ENCODE measurements at places on chromosomes 1 and 21.
A peak's percentile ranks its signal among the peaks of the same experiment; 100 is the strongest.

GRCh38 chr1:204989266-204990058, 53.5 kb upstream of the CNTN2 start:
- DNase-seq: peak; percentile 88
- no peak overlapping the region for H3K4me3 ChIP-seq
- H3K4me1 ChIP-seq: peaks cover 12% of the 10 kb centered on the region
- H3K36me3 ChIP-seq: no peaks in the 10 kb centered on the region
- H3K27ac ChIP-seq: no peak overlapping the region
- H3K27me3 ChIP-seq: peaks cover 40% of the 10 kb centered on the region

GRCh38 chr1:9293533-9294404, 1.1 kb downstream of the SPSB1 start:
- peaks cover 54% of the 10 kb centered on the region for H3K4me1 ChIP-seq
- no peak for DNase-seq
- no peak overlapping the region for H3K4me3 ChIP-seq

DNA sequence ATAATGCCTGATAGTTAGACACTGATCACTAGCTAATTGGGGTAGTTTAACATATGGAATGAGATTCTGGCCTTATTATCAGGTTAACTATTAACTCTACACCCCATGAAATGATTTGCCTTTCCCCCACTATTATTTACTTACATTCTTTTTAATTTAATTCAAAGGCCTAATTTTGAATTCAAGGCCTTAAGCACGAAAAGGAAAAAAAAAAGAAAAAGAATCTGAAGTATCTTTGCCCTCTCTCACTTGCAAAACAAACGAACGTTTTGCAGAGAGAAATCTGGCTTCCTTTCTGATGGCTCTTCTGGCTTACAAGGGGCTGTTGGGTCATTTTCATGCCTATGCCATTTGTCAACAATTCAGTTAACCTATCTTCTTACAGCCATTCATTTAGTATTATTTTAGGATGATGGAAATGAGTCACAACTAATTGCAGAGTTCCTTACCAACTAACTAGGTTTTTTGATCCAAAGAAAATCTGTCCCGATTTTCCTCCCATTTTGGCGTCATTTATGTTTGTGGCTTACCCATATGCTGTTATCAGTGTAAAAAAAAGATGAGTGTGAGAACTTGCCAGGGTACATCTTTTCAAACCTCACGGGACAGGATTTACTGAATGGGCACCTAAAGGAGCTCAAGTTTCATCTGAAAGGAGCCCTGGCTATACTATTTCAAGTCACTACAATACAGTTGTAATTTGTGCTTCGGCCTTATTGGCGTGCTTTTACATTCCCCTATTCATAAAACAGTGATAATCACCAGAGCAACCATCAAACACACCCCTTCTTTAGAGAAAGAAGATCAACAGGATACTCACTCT, 1.9 kb upstream of the ERRFI1 start:
- H3K4me1 ChIP-seq: peaks cover 57% of the 10 kb centered on the region
- H3K36me3 ChIP-seq: peaks cover 5% of the 10 kb centered on the region
- H3K27me3 ChIP-seq: no peaks in the 10 kb centered on the region
- peak overlapping the region; percentile 96 for H3K27ac ChIP-seq

DNA sequence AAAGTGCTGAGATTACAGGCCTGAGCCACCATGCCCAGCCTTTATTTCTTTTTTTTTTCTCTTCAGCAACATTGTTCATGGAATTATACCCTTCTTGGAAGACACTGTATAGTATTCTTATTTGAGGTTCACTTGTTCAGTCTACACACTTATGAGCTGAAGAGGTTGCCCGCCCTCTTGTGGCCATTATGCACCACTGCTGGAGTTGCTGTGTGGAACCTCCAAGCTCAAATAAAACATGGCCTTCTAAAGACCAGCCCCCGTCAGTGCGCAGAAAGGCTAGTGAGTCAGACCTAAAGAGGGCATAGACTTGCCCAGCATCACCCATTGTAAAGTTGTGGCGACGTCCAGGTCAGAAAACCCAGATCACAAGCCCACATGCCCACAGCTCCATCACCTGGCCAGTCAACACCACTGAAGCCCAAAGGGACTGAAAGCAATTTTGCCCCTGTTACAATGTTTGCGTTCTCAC, 20.4 kb downstream of the LURAP1 start:
- peaks cover 5% of the 10 kb centered on the region for H3K4me1 ChIP-seq
- no peak for DNase-seq
- peaks cover 5% of the 10 kb centered on the region for H3K36me3 ChIP-seq
- H3K27ac ChIP-seq: no peak overlapping the region
- no peaks in the 10 kb centered on the region for H3K27me3 ChIP-seq

GRCh38 chr1:150683914-150684313, 13.0 kb downstream of the GOLPH3L start:
- no peak for DNase-seq
- H3K4me1 ChIP-seq: no peaks in the 10 kb centered on the region
- no peaks in the 10 kb centered on the region for H3K27me3 ChIP-seq

DNA sequence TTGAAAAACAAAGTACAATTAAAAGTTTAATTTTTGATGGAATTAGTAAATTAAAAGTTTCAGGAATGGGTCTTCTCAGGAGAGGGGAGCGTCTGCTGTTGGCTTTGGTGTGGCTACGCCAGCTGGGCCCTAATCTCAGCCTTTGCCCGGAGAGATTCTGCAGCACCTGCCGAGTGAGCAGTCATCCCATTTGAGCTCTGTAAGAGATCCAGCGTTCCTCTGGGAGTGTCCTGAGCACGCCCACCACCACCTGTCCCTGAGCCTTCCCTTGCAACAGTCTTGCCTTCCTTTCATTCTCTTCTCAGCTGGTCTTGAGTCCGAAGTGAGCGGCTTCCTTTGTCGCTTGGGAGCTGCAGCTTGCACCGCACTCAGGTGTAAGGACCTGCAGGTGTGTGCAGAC, 263.1 kb downstream of the CAMTA1 start:
- peaks cover 11% of the 10 kb centered on the region for H3K4me1 ChIP-seq
- H3K4me3 ChIP-seq: no peak overlapping the region
- H3K27me3 ChIP-seq: peaks cover 25% of the 10 kb centered on the region
- H3K36me3 ChIP-seq: no peaks in the 10 kb centered on the region
- H3K27ac ChIP-seq: no peak overlapping the region

DNA sequence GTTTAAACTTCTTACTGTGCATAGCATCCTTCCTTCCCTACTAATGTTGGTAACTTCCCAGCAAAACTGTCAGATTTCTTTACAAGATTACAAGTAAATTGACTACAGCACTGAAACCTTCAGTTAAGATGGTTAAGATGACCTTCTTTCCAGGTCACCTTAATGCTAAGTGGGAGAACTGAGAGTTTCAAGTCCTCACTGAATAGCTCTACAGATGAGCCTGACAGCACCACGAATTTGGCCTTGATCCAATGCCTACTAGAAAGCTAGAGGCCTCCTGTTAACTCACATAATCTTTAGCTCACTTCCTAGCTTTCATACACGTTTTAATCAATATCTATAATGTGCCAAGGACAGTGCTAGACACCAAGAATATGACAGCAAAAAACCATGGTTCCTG, 276.0 kb upstream of the PLD5 start:
- H3K4me3 ChIP-seq: no peak overlapping the region
- no peaks in the 10 kb centered on the region for H3K36me3 ChIP-seq
- no peaks in the 10 kb centered on the region for H3K27me3 ChIP-seq
- DNase-seq: no peak

DNA sequence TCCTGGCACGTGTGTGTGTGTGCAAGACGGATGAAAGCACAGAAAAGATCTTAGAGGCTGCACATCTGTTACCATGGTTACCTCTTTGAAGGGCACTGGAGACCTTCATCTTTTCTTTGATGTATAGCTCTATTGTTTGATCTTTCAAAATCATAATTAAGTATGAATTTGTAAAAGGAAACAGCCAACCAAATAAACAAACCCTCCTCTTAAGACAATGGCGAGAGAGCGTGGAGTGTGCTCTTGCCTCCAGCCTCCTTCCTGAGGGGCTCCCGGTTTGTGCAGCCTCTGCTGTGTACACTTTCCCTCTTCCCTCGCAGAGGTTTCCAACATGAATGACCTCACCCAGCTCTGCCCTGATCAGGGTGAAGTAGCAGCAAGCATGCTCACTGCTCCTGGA, 27.9 kb downstream of the CACNA1S start:
- H3K4me3 ChIP-seq: no peak overlapping the region
- no peaks in the 10 kb centered on the region for H3K4me1 ChIP-seq
- DNase-seq: no peak
- H3K27ac ChIP-seq: no peak overlapping the region

GRCh38 chr1:76759171-76759860, 108.0 kb upstream of the ST6GALNAC5 start:
- H3K4me1 ChIP-seq: no peaks in the 10 kb centered on the region
- no peaks in the 10 kb centered on the region for H3K36me3 ChIP-seq
- no peak overlapping the region for H3K27ac ChIP-seq
- no peak overlapping the region for H3K4me3 ChIP-seq
- H3K27me3 ChIP-seq: peaks cover 17% of the 10 kb centered on the region

GRCh38 chr21:21969211-21969610, 971.0 kb downstream of the NCAM2 start:
- DNase-seq: no peak
- H3K4me3 ChIP-seq: no peak overlapping the region
- H3K27ac ChIP-seq: no peak overlapping the region
- no peaks in the 10 kb centered on the region for H3K27me3 ChIP-seq
- H3K4me1 ChIP-seq: peaks cover 30% of the 10 kb centered on the region

GRCh38 chr1:96581772-96582171, 139.8 kb upstream of the PTBP2 start:
- H3K4me3 ChIP-seq: no peak overlapping the region
- no peaks in the 10 kb centered on the region for H3K27me3 ChIP-seq
- H3K36me3 ChIP-seq: no peaks in the 10 kb centered on the region
- H3K27ac ChIP-seq: no peak overlapping the region
- H3K4me1 ChIP-seq: peaks cover 3% of the 10 kb centered on the region

- H3K4me1 ChIP-seq: peaks cover 17% of the 10 kb centered on the region
- no peak overlapping the region for H3K27ac ChIP-seq
- H3K27me3 ChIP-seq: no peaks in the 10 kb centered on the region
- peaks cover 3% of the 10 kb centered on the region for H3K36me3 ChIP-seq
- DNase-seq: no peak
These were observed 24.7 kb upstream of the ARTN start for GRCh38 chr1:43908858-43909257.

DNA sequence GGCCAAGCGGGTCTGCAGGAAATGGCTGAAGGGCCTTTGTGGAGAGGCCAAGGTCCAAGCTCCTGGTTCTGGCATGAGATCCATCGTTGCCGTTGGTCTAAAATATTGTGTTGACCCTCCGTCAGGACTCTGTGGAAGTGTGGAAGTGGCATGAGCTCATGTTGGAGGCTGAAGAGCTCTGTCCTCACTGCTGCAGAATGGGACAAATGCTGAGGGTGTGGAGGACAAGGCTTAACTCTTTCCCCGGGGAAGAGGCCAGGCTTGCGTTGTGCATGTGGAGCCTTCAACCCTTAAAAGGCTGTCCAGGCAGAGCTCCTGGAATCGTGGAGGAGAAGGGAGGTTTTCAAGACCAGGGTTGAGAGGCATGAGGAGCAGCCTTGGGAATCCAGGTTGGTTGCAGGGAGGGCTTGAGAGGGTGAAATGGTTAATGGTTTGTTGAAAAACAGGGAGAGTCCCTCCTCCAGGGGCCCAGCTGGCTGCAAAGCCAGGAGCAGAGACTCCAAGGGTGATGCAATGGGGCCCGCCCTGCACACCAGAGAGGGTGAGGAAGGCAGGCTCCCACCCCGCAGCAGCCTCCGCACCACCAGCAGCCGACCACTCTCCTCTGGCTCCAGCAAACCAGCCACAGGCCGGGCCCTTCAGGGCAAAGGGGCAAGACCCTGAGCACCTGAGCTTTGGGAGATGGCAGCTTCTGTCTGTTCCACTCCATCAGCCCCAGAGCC, 6.7 kb upstream of the AHCYL1 start:
- H3K36me3 ChIP-seq: no peaks in the 10 kb centered on the region
- no peak for DNase-seq
- H3K27ac ChIP-seq: no peak overlapping the region
- no peak overlapping the region for H3K4me3 ChIP-seq
- H3K4me1 ChIP-seq: peaks cover 44% of the 10 kb centered on the region
- no peaks in the 10 kb centered on the region for H3K27me3 ChIP-seq

DNA sequence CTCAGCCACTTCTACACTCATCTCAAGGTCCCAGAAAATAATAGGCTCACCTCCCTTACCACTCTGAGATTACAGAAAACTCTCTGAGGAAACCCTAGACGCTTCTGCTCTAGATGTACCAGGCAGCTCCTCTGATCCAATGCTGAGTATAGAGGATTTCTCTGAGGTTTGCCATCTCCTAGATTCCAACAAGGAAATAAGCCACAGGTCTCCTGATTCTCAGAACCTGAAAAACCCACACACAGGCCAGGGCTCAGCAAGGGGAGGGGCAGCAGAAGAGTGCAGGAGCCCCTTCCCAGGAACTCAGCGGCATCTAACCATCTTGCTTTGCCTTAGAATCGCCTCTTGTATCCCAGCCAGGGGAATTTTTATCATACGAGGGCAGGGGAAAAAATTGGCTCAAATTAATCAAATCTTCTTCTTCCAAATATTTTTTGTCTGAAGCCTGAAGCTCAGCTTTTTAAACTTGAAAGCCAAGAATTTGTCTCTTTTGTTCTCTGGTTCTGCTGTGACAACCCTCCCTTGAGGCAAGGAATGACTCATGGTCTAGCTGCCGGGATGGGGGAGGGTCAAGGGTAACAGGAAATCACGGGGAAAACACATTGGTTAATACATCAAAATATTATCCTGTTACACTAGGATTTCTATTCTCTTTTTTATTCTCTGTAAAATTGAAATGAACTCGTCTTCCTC, 30.8 kb downstream of the GORAB start:
- H3K4me1 ChIP-seq: peaks cover 76% of the 10 kb centered on the region
- no peak for DNase-seq
- no peaks in the 10 kb centered on the region for H3K27me3 ChIP-seq
- peaks cover 5% of the 10 kb centered on the region for H3K36me3 ChIP-seq
- peak overlapping the region; percentile 55 for H3K4me3 ChIP-seq
- H3K27ac ChIP-seq: peak overlapping the region; percentile 98

- no peak overlapping the region for H3K4me3 ChIP-seq
- peak overlapping the region; percentile 86 for H3K27ac ChIP-seq
- peaks cover 10% of the 10 kb centered on the region for H3K4me1 ChIP-seq
These were observed 92.5 kb downstream of the DHRS3 start for GRCh38 chr1:12525311-12526181.

DNA sequence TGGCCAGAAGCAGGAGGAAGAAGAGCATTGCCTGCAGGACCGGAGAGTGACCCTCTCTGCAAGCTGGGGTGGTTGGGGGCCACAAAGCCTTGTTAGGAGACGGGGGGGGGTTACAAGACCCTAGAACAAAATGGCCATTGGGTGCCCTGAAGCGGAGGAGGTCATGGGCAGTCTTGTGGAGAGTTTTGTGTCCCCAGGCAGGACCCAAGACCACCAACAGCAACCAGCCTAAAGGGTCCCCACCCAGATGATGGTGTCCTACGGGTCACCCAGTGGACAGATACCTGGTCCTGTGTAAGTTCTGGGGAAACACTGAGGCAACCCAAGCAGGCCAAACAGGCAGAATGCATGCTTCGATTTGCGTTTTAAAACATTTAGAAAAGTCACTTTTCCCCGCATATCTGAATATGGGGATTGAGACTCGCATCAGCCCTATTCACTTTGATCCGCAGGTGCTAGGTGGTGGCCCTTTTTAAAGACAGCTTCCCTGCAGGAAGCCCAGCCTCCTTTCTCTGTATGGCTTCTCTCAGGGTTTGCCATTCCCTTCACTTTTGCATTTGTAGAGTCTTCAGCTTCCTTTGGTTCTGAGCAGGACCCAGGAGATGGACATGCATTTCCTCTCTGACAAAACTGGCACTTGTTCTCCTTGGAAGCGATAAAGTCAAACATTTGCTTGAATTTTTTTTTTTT, 21.1 kb downstream of the GNG4 start:
- no peak overlapping the region for H3K27ac ChIP-seq
- H3K36me3 ChIP-seq: no peaks in the 10 kb centered on the region
- peaks cover 2% of the 10 kb centered on the region for H3K27me3 ChIP-seq
- peaks cover 34% of the 10 kb centered on the region for H3K4me1 ChIP-seq
- DNase-seq: no peak
